ENCODE measurements at places on chromosomes 2 and 18.

- DNase-seq, result no peak
These were observed 30.8 kb upstream of the POLE4 start for GRCh38 chr2:74927621-74928020.

DNA sequence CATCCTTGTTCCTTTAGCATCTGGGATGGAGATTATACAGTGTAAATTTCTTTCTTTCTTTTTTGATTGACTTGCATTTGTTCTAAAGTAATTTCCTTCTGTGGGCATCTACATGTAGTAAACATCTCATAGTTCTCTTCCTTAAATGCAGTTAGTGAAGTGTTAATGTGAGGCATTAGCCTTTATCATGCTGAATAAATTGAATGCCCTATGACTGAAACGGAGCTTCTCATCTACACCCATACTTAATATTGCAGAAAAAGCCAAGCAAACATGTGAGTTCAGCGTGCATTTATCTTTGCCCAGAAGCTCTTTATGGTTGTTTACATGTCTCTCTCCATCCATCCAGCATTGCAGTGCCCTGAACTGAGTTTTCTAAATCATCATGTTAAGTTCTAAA lies 58.3 kb downstream of the LYPD1 start:
- no peak for DNase-seq

GRCh38 chr2:136613096-136613495 lies 152.2 kb upstream of the THSD7B start:
- no peak for DNase-seq

DNA sequence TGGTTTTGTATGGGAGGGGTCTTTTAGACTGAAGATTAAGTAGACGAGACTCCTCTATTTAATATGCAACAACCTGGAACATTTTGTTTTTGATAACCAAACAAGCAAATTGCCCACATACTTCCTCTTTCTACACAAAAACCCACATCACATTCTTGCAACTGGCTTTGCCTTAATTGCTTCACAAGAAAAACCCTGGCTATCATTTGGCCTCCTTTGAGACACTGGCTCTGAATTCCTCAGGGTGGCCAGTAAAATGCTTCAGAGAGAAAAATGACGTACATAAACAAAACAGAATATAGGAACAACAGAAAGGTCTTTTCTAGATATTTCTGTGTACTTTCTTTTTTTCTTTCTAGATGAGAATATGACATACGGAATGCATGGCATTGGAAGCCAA lies 103.0 kb downstream of the TRIB2 start:
- no peak for DNase-seq

DNA sequence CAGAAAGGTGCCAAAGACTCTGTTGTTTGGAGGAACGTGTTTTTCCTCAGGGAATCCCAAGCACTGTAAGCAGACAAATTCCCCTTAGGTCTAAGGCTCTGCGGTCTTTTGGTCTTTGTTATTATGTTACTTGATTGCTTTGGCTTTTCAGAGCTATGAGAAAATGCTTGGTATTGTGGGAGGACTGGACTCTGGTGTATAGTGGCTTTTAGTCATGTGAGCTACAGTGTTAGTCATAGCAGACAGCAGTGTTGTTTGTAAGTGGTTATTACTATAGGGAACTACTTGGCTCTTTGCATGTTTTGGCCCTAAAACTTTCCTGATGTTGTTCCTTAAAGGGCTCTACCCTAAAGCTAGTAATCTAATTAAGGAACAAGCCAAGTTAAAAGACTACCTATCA lies 956.2 kb upstream of the LRATD1 start:
- DNase-seq, result no peak

Measured in stimulated activated CD4-positive, alpha-beta T cell treated with anti-CD3 and anti-CD28 coated beads, Interleukin-15, amount 100 ng/mL, for 1 hour (primary cell).